CD4-positive, alpha-beta T cell treated with Interleukin-6 for 4 hours (primary cell): ENCODE measurements at places on chromosomes 16 and 17.
A peak's percentile ranks its signal among the peaks of the same experiment; 100 is the strongest.

DNA sequence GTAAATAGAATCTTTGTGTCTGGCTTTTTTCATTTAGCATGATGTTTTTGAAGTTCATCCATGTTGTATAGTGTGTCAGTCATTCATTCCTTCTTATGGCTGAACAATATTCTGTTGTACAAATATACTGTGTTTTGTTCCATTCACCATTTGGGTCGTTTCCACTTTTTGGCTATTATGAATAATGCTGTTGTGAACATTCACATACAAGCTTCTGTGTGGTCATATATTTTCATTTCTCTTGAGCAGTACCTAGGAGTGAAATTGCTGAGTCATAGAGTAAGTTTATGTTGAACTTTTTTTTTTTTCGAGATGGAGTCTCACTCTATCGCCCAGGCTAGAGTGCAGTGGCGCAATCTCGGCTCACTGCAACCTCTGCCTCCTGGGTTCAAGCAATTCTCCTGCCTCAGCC lies 32.3 kb upstream of the TAOK1 start:
- DNase-seq: no peak

DNA sequence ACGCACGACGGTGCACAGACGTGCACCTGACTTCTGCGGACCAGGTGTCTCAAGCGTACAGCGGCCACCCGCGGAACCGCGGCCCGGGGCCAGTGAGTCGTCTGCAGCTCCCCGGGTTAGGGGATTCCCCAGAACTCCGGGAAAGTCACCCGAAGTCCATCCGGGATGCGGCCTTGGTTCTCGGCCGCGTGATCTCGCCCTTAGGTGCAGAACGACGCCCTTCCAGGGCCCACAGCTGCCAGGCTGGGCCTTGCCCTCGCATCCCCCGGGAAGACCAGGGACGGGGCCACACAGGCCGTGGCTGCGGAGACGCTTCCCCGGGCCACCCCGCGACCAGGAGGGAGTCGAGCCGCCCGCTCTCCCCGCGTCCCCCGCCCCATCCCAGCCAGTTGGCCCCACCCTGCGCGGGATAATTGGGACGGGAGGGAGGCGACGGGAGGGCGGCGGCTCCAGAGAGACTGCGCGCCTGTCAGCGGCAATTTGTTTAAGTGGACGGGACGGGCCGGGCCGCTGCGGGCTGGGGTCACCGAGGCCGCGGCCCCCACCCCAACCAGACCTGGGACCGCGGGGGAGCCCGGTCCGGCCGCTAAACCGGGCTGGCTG lies 3.6 kb upstream of the TBX2 start:
- no peak for DNase-seq

DNA sequence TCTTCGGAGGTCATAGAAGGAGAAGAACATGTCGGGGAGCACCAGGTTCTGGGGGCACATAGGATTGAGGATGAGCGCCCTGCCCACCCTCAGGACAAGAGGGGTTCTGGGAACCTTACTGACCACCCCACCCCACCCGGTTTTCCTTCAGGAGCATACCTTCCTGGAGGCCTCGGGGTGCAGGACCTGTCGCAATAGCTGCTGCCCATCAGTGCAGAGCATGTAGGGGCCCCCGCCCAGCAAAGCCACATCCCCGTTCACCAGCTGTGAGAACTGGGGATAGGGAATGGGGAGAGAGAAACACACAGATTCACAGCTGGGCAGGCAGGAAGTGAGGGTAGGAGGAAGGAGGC lies 2.1 kb downstream of the ESRP2 start:
- DNase-seq: no peak

GRCh38 chr17:76981545-76982295 lies 113.5 kb downstream of the MGAT5B start:
- DNase-seq: no peak

GRCh38 chr17:74130276-74130675 lies 73.2 kb upstream of the RPL38 start:
- DNase-seq: no peak

DNA sequence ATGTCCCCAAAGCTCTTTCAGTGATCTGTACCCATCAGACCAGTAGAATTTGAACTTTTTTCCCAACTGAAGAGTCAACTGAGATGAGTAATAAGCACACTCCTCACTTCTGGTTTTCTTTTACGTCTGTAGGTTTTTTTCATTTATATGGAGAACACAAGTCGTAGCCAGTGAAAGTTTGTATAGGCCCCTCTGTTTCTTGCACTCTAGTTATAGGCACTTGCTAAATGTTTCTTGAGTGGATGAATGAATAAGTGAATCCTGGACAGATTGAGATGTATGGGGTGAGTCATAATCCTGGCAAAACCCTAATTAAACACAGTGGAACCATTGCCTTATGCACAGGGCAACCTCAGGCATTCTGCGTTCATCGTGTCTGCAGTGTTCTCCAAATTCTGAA lies 193.7 kb upstream of the TBX2 start:
- DNase-seq: no peak

DNA sequence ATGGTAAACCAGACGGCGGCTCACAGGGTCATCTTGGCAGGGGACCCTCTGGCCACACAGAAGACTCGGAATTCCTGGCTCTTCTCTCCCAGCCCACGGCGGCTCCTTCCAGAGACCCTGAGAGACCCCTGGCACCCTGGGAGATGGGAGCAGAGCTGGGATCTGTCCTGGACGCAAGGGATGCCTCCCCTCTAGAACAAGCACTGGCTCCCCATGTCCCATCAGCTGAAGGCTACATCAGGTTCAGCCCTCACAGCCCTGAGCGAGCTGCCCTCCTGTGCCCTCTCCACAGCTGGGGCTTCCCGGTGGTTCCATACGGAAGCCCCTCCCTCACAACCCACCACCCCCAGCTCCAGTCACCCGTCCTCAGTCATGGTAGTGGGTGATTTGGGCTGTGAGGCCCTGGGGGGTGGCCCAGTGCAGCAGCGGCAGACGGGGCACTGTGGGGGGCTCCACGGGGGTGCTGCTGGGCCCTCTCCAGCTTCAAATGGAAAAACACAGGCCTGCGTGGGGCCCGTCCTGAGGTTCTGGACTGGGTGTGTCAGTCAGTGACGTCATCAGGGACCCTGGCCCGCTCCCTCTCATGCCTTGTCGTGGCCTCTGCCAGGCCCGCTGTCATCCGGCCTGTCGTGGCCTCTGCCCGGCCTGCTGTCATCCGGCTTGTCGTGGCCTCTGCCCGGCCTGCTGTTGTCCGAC lies 13.0 kb upstream of the CBFA2T3 start:
- DNase-seq: no peak

DNA sequence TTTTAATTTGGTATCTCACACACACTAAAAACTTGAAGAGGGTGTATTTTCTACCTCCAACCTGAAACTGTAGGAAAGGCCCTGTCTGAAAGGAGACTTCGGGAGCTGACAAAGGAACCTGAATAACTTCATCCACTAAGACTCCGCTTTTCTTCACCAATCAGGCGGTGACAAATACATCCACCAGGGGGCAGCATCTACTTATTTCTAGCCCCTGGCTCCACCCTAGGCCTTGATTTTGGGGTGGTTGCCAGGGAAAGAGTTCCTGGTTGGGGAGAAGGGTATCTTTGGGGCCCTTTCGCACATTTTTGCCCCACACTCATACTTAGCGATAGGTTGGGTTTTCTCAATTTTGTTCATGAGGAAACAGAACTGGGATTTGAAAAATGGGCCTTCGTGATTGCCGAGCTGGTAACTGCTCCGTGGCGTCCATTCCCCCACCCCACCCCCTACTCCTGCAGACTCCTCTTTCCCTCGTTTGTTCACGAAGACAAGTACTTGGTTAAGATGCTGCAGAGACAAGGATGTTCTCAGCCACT lies 4.8 kb upstream of the ARL4D start:
- DNase-seq: peak; percentile 93
